ENCODE measurements at places on chromosomes 3 and 15. TPM values are rescaled to one million over a fixed set of nuclear protein-coding genes. Genes with fewer than 3 reads are reported as not detected.

DNA sequence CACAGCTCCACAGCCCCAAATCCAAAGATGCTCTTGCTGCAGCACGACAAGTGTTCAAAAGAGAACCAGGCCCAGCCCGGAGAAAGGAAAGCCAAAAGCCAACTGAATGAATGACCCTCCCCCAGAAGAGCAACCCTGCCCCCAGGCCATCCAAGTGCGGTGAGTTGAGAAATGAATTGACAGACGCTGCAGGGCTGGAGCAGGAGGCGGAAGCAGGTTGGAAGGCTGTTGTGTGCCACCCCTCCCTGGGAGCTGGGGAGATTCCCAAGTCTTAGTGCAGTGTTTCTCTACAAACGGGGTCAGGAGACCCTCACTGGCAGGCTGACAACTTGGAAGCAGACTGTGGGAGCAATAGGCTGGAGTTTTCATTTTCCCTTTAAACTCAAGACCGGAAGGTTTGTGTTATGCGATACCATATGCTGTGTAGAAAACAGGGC is 3.5 kb upstream of the SPTBN5 start:
- no peak for DNase-seq
- no peak overlapping the region for H3K27ac ChIP-seq
- H3K36me3 ChIP-seq: no peaks in the 10 kb centered on the region
- H3K27me3 ChIP-seq: no peaks in the 10 kb centered on the region
- H3K4me1 ChIP-seq: peaks cover 4% of the 10 kb centered on the region

- no peaks in the 10 kb centered on the region for H3K4me1 ChIP-seq
- peak; percentile 83 for DNase-seq
- H3K27ac ChIP-seq: no peak overlapping the region
- no peaks in the 10 kb centered on the region for H3K36me3 ChIP-seq
These were observed 38.9 kb downstream of the RYK start for GRCh38 chr3:134211797-134212196.

DNA sequence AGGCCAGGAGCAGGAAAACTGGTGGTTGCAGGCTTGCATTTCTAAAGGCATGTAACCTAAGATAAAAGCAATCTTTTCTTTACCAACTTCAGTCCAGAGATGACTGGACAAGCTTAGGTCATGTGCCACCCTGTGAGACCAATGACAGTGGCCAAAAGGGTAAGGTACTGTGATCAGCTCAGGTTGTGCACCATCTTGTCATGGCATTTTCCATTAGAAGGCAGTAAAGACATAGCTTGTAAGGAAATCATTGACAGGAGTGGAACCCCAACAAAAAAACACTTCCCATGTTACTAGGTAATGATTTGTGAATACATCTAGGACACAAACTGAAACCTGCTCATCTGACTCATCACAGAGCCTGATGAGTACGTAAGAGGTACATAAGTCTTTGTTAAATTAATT is 35.2 kb downstream of the SSR3 start:
- H3K27me3 ChIP-seq: no peaks in the 10 kb centered on the region
- no peaks in the 10 kb centered on the region for H3K4me1 ChIP-seq
- H3K4me3 ChIP-seq: no peak overlapping the region
- H3K36me3 ChIP-seq: no peaks in the 10 kb centered on the region
- no peak overlapping the region for H3K27ac ChIP-seq

The GP9 gene
- total RNA-seq: not detected

GRCh38 chr3:123376451-123377242 is 72.2 kb downstream of the ADCY5 start:
- no peak for DNase-seq
- H3K27ac ChIP-seq: no peak overlapping the region
- H3K36me3 ChIP-seq: no peaks in the 10 kb centered on the region
- H3K4me1 ChIP-seq: no peaks in the 10 kb centered on the region
- H3K4me3 ChIP-seq: no peak overlapping the region

- no peak overlapping the region for H3K4me3 ChIP-seq
- H3K27ac ChIP-seq: no peak overlapping the region
- no peaks in the 10 kb centered on the region for H3K36me3 ChIP-seq
These were observed 713.9 kb upstream of the GBE1 start for GRCh38 chr3:82475306-82475705.

- DNase-seq: no peak
- H3K27me3 ChIP-seq: no peaks in the 10 kb centered on the region
- H3K4me3 ChIP-seq: peak overlapping the region; percentile 76
- H3K4me1 ChIP-seq: peaks cover 24% of the 10 kb centered on the region
- H3K27ac ChIP-seq: no peak overlapping the region
These were observed 969 bp upstream of the DNAJC19 start for GRCh38 chr3:180990505-180990904.

DNA sequence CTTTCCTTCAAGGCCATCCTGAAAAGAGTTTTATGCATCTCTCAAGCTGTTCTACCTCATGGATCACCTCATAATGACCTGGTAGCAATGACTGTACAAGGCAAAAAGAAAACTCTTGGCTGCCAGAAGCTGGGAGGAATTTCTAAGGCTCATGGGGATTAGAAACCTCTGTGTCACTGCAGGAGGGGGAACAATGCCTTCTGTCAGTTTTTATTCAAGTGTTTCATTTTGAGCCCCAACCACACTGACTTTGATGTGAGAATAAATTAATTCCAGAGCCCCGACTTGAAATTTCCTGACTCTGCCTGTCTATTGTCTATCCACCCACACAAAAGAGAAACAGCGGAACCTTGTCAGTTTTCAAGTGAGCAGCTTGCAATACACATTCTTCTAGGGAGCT is 58.7 kb upstream of the MRPL3 start:
- H3K27me3 ChIP-seq: no peaks in the 10 kb centered on the region
- H3K36me3 ChIP-seq: no peaks in the 10 kb centered on the region
- no peak overlapping the region for H3K4me3 ChIP-seq
- H3K4me1 ChIP-seq: no peaks in the 10 kb centered on the region

Measured in Karpas-422 (cell line).